NCI-H510A (cell line): ENCODE measurements at places on chromosomes 5 and 9.
A peak's percentile ranks its signal among the peaks of the same experiment; 100 is the strongest.

DNA sequence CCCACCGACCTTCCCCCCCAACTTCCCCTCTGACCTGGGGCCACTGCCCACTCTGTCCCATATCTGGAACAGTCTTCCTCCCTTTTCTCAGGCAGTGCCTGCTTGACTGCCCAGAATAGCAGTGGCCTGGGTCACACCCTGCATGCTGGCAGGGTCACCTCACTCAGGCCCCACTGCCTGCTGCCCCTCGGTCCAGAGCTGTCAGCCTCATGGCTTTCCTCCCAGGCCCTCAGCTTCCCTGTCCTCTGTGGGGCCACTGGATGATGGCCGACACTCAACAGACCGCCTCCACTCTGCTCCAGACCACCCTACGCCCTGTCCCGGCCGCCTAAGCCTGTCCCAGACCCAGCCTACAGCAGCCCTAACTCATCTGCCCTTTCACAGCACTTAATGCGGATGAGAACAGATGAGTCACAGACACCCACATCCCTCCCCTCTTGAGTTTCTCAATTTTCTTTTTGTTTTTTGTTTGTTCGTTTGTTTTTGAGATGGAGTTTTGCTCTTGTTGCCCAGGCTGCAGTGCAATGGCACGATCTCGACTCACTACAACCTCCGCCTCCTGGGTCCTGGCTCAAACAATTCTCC, 5.9 kb downstream of the PNPLA7 start:
- no peak for DNase-seq

DNA sequence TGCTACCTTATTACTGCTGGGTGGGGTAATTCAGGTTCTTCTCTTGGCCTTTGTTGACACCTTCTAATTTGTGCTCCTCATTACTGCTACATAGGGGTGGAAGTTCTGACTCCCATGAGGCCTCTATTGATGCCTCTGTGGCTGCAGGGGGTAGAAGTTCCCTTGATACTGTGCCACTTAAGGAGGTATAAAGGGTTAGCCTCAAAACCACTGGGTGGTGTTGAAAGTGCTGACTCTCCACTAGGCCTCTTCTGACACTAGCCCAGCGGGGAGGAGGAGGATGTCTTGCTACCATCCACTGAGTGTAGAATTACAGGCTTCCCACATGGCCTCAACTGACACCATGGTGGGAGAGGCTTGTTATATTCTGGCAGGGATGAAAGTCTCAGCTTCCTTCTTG, 36.7 kb upstream of the CCDC112 start:
- peak; percentile 13 for DNase-seq

GRCh38 chr5:157651623-157652376, 438 bp downstream of the SOX30 start:
- peak; percentile 17 for DNase-seq

DNA sequence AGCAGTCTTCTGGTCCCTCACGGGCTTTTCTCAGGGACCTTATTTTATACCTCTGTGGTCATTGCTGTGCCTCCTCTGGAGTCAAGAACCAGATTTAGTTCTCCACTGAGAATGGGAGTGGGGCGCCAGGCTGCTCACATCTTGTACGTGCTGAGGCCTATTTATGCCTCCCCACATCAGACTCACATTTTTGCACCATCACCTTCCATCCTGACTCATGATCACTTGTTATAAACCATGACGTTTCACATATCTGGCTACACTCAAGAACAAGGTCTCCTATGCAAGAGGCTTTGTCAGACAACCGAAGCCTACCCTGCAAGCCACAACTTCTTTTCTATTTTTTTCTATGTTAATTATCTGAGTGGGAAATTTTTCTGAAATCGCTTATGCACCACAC, 10.7 kb downstream of the PRUNE2 start:
- DNase-seq, result no peak

GRCh38 chr5:24235946-24236345, 408.8 kb downstream of the CDH10 start:
- no peak for DNase-seq

GRCh38 chr9:78927099-78927940, 630.4 kb downstream of the PSAT1 start:
- DNase-seq, result no peak

DNA sequence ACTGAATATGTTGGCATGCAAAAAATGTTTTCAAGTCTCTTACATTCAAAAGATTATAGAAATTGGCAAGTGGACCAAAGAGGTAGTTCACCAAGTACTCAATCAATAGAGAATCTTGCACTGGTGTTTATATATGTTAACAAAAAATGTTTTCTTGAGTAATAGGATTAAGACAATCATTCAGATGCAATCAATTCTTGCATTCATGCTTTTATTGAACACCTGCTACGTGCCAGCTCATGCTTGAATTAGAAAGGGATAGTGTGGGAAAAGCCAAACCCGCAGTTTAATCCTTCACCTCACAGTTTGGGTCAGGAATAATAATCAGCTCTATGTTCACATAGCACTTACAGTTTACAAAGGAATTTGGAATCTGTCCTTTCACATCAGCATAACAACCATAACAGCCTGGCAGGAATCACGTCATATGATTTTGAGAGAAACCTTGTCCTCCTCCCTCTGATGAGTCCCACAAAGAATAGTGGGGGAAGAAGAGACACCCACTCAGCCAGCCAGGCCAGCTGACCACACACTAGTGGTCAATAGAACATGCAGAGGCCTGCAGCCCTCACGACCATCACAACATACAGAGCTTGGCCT, 36.8 kb upstream of the FRRS1L start:
- DNase-seq, result no peak

DNA sequence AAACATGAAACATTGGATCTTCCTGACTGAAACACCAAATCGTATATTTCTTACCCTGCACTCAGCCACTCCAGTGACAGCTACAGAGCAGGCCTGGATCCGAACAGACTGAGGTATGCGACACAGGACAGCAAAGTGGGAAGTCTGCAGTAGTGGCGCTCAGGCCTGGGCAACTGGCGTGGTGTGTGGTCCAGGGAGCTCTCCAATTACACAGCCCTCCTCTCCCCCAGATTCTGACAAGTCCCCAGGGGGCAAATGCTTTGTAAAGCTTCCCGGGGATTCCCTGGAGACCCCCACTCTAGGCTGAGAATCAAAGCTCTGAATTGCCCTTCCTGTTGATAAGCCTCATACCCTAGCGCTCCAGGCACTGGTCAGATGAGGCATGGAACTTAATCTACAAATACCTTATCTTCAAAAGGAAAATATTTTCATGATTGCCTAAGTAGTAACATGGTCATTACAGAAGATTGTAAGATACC, 104.8 kb upstream of the ERCC6L2 start:
- DNase-seq, result no peak

DNA sequence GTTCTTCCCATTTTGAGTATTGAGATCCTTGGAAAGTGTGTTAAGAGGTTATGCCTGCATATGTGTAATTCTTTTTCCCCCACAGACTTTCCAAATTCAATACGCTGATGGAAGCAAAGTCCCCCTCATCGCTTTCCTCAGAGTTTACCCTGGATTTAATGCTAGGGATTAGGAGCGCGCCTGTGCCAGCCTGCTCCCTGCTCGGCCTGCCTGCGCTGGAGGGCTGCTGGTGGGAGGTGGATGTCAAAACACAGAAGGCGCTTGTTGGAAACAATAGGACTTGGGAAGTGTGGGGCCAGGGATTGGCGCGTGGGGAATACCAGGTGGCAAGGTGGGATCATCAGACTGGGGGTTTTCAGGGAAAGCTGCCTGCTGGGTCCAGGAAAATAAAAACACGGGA, 39.8 kb upstream of the PTCH1 start:
- no peak for DNase-seq

DNA sequence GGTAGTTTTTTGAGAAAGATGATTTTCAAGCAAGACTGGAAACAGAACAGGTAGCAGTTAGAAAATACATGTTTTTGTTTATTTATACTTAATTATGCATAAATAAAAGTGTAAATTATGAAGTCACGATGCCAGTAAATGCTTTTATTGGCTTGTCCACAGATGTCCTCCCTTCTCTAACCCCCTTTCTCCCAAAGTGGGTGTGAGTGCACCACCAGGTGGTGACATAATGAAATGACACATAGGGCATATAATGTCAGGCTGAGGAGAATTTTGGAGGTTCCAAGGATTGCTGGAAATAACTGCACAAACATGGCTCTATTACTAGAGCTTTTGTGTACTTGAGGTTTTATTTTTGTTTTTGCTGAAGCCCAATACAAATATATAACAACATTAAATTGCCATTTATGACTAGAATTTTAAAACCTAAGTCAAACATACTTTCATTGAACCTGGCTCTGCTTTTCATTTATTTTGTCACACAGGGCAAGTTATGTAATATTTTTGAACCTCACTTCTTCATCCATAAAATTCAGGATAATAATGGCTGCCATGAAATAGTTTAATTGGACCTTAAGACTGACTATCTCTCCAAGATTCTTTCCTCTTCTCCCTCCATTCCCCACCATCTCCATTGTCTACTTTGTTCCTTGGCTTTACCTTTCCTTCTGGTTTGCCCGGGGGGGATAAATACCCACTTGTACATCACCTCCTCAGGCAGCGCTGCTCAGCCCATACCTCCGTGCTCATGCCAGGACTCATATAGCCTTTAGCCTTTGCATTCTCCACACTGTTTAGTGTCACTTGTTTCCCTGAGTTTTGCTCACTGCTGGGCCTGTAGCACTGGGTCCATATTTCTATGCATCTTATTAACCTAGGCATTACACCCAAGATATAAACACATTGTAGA, 168.8 kb downstream of the PDE4D start:
- no peak for DNase-seq

DNA sequence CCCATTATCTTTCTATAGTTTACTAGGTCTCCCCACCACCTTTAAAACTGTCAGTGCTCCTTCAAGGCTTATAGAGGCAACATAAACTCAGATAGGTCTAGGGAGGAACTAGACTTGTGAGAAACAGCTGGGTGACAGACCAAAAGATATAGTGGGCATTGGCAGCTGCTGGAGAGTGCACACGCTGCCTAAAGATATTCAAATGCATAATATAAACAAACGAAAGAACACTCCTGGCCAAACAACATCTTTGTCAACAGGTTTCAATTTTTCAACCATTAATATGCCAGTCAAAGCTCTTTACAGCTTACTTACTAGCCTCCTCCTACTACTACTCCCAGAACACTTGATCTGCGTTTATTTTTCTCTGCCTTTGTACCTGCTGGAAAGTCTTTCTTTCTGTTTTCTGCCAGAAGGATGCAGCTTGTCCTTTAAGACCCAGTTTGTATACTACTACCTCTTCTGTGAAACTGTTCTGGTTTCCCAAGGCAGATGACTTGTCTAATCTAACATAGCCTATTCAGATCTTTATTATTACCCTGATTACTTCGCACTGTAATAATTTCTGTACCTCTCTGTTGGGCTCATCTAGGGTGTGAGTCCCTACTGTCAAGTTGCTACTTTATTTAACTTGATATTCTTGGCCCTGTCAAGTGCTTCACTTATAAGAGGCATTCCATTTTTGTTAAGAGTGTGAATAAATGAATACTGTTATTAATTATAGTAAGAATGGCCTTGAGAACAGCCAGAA, 14.3 kb downstream of the KDM3B start:
- no peak for DNase-seq

GRCh38 chr9:130128733-130129431, 43.3 kb upstream of the NCS1 start:
- no peak for DNase-seq

DNA sequence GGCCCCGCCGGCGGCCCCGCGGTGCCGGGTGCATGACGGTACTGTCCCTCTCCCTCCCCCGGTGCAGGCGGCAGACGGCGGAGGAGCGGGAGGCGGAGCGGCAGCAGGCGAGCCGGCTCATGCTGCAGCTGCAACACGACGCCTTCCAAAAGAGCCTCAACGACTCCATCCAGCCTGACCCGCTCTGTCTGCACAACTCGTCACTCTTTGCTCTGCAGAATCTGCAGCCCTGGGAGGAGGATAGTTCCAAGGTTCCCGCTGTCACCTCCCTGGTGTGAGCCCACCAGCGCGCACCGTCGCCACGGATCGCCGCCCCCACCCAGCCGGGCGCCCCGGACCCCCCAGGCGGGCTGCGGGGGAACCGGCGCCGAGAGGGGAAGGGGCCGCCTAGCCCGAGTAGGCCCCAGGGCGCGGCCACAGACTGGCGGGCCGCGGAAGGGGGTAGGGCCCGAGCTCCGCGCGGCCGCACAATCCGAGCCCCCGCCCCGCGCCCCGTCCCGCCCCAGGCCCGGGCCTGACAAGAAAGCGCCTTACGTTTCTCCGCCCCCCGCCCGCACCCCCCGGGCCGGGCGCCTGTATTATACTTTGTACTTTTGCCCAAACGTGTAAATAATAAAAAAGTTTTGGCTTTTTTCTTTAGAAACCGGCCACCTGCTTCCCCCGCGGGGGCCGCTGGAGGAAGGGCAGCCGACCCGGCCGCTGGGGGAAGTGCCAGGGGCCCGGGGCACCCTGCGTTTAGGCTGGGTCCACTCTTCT, 2.5 kb downstream of the TLX3 start:
- DNase-seq, result no peak

DNA sequence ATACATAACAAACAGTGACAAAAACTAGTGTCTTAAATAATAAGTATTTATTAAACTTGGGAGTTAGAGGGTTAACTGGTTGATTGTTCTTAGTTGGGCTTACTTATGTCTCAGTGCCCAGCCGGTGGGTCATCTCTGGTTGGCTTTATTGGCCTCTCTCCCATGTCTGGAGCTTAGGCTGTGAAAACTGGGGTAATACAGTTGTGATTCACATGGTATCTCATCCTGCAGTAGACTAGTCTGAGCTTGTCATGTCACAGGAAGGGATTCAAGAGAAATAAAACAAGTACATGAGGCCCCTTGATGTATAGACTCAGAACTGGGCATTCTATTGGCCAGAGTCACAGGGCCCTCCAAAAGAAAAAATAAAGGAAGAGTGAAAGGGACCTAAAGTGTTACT, 466.4 kb upstream of the SMC2 start:
- DNase-seq, result no peak

DNA sequence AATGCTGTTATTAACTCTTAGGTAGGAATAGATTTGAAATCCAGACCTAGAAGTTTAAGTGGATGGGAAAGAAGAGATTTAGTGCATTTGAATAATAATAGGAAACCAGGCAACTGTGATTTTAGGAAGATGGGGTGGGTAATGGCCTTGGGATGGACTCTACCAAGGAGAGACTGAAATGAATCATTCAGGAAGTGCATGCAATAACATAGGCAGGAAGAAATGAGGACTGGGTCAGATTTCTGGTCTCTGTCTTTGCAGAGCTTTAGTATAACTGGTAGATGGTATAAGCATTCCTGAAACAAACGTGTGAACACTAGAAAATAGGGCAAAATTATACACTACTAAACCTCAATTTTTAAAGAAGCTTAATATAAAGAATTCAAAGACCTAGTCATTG, 274.4 kb upstream of the CLINT1 start:
- DNase-seq, result no peak
